Stimulated activated CD4-positive, alpha-beta T cell treated with anti-CD3 and anti-CD28 coated beads, Interleukin-1b, Interleukin-23, amount 100 ng/mL, for 1 hour (primary cell): ENCODE measurements at places on chromosomes 1 and 21.

- no peak for DNase-seq
Observed at GRCh38 chr1:187680823-187681222, 852.1 kb downstream of the PLA2G4A start.

GRCh38 chr1:28815533-28816185, 3.7 kb downstream of the OPRD1 start:
- no peak for DNase-seq

DNA sequence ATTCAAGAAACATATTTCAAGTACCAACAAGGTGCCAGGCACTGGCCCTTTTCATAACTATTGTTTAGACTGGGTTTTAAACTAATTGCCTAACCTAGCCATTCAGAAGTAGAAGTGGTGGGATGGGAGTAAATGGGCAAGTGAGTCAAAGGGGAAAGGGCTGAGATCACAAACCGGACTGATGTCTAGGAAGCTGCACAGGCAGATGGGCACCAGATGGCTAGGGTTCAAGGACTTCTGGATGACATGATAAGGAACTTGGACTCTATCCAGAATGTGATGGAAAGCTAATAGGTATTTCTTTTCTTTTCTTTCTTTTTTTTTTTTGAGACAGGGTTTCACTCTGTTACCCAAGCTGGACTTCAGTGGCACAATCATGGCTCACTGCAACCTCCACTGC, 46.6 kb downstream of the LYST start:
- DNase-seq, result no peak

DNA sequence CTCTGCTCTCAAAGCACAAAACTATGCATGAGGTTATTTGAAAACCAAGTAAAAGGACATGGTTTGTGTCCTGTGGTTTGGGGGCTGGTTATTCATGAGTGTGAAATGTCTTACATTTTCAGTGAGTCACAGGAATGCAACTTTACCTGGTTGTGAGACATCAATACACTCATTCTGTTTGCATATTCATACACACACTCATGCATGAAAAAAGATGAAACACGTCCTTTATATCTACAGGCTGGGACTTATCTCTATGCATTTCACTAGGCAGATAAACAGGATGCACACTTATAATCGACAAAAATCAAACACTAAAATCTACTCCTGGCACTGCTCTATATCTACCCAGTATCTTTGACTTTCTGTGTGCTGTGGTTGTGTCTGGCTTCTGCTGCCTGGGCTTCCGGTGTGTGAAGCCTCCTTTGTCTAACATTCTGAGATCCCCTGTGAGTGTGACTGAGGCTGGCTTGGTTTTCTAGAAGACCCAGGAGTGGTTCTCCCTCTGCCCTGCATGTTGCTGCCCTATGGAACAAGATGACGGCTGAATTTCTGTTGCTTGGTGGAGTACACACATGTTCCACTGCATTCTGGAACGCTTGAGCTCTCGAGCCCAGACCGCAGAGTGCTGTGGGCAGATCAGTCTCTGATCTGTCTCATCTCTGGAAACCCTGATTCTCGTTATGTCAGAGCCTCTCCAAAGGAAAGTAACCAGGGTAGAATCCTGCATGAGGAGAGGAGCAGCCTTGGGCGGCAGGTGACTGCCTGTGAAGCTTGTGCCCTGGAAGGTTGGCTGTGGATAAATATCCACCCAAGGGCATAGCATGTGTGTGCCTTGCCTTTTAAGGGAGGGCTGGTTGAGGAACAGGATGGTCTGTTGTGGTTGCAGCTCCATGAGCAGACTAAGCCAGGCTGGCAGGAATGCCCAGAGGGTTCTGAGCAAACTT, 19.7 kb upstream of the FASLG start:
- peak; percentile 35 for DNase-seq

DNA sequence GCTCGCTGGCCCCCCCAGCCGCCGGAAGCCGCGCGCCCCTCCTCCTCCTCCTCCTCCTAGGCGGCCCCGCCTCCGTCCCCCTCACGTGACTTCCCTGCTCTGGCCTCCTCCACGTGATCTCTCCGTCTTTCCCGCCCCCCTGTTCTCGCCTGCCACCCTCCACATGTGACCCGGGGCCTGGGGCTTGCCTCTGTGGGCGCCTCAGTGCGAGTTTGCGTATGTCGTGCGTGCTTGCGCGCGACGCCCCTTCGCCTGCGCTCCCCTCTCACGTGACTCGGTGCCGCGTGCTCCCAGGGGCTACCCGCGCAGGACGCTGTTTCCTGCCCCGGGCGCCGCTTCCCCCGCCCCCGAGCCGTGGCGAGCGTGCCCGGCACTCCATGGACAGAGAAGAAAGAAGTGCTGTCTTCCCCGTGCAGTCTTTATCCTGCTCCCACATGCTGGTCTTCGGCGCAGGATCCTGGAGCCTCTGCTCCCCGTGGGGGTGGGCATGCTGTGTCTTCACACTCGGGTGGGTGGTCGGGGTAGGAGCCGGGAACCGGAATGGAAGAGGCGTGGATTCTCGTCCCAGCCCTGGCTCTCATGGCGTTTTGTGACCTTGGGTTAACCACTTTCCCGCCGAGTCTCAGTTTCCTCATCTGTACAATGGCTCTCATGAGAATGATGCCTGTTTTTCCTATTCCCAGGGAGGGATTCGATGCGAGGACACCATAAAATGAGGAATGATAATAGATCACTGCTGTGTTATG, 431 bp upstream of the UBE2Q1 start:
- DNase-seq, result peak; percentile 98

DNA sequence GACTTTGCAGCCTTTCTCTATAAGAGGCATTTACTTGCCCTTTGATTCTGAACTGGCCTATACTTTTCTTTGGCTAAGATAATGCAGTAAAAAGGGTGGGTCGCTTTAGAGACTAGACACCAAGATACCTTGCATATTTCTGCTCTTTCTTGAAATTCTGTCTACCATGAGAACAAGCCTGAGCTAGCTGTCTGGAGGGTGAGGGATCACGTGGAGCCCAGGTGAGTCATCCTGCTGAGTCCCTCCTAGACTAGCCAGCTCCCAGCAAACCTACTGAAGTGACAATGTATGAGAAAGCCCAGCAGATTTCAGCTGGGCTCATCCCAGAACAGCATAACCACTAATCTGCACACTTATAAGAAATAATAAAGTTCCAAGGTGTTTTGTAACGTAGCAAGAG, 408.0 kb upstream of the KAZN start:
- no peak for DNase-seq

DNA sequence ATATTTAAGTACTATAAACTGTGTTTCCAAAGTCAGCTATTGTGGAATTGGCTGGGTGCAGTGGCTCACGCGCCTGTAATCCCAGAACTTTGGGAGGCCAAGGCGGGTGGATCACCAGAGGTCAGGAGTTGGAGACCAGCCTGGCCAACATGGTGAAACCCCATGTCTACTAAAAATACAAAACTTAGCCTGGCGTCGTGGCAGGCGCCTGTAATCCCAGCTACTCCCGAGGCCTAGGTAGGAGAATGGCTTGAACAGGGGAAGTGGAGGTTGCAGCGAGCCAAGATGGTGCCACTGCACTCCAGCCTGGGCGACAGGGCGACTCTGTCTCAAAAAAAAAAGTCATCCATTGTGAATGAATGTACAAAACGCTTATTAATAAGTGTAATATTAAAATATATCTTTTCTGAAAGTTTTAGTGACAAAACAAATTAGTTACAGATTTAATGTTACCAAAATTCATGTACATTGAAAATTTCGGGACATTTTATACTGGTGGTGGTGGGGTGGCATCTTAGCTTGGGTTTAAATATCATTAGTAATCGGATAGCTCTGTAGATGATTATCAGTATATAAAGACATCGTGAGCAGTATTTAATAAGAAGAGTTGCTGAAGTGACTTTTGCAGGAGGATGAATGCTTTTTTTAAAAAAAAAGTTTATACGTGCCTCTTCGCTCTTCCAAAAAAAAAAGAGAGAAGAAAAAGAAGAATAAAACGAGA, 503 bp upstream of the SRSF11 start:
- no peak for DNase-seq

- DNase-seq, result no peak
Observed at GRCh38 chr1:205938682-205939081, 4.6 kb downstream of the SLC26A9 start.

DNA sequence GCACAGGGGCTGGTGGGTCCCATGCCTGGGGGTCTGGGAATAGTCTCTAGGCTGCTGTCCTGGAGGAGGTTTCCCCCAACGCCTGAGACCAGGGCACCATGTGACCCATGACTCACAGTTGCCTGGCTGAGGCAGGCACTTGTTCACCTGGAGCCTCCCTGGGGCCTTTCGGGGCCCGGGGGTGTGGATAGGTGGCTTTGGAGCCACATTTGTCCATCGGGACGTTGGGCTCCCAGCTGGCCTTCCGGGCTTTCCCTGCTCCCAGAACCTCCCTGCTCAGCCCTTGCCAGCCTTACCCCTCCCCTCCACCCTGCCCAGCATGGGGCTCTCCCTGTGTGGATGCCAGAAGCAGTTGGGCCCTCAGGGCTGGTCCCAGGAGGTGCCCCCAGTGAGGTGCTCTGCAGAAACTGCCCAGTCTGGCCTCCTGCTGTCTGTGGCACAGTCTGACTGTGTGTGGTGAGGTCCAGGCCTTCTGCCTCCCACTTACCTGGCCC, 14.2 kb downstream of the COL6A1 start:
- no peak for DNase-seq

DNA sequence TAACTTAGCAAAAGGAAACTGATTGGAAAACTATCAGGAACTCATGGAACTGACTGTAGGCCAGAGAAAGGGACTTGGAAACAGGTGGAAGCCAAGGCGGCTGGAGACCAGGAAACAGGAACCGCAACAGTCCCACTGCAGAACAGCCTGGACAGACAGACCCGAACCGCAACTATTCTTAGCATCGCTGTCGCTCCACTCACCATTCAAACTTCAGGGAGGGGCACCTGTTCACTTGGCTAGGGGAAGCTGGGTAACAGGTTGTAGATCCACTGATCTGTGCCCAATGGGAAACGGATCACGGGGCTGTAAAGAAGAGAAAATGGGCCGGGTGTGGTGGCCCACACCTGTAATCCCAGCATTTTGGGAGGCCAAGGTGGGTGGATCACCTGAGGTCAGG, 61.9 kb downstream of the CLSTN1 start:
- no peak for DNase-seq

GRCh38 chr1:153678519-153679336, at the start of gene NPR1:
TSS of gene NPR1 (plus strand) at chr1:153678688. CDS start at chr1:153679109, 421 bp downstream.
- no peak for DNase-seq

DNA sequence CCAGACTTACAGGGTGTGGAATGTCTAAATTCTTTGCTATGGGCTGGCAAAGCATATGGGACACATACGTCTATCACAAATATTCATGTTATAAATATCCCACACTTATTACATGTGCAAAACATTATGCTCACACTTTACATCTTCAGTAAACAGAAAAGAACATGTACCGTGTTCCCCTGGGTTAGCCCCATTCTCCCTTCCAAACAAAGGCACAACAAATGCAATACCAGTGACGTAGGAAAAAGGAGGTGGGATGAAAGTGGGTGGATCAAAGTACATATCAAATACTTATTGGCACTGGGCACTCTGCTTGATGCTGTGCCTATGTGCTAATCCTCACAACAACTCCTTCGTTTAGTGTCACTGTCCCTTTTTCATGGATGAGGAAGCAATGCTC, 170.8 kb downstream of the ZSCAN20 start:
- DNase-seq, result no peak

- no peak for DNase-seq
Observed at GRCh38 chr1:200919386-200919785, 24.7 kb downstream of the INAVA start.

DNA sequence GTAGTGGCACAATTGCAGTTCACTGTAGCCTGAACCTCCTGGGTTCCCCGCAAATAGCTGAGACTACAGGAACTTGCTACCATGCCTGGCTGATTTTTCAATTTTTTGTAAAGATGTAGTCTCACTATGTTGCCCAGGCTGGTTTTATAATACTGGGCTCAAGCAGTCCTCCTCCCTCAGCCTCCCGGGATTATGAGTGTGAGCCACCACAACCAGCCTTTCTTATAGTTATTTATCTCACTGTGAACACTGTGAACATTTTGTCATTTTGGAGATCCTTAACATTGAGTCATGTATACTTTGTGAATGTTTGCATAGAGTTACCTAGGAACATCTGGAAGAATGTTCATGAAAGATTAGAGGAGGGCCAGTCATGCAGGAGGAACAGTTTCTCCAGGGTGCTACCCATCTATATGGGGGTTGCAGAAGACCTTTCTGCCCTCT, 127.1 kb upstream of the CACYBP start:
- DNase-seq, result no peak

- no peak for DNase-seq
Observed at GRCh38 chr1:106681939-106682522, 374.4 kb upstream of the PRMT6 start.

DNA sequence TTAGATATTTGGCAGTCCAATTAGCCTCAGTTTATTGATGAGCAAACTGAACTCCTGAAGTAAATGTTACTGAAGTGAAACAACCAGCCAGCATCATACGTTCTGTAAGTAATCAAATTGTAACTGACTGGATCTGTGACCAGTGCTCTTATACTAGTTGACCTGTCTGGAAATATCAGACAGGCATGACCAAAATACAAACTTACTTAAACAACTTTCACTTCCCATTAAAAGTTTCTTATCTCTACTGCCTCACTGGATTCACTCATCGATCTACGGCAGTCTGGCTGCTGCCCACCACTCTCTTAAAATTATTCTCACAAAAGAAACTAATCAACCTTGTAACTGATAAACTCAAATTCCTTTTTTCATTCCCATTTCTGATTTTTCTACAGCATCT, 56.4 kb downstream of the WDR3 start:
- DNase-seq, result no peak

DNA sequence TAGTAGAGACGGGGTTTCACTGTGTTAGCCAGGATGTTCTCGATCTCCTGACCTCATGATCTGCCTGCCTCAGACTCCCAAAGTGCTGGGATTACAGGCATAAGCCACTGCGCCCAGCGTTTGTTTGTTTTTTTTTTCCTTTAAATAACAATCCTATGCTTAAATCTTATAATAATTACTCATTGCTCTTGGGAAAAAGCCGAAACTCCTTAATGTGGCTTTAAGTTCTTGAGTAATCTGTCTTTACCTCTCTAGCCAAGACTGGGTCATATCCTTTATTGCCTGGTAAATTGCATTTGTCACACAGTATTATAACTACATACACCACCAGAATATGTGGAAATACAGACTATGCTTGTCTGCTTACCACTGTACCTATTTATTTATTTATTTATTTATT, 97.1 kb downstream of the MACF1 start:
- no peak for DNase-seq

GRCh38 chr1:226627924-226628611, 79.5 kb downstream of the STUM start:
- no peak for DNase-seq

- DNase-seq, result peak; percentile 47
Observed at GRCh38 chr21:44939532-44940115, at the start of gene SLX9. TSS of gene SLX9 (plus strand) at chr21:44940029. CDS start at chr21:44940058, 29 bp downstream.
